ENCODE measurements at places on chromosomes 5 and 9.

- DNase-seq: peak; percentile 79
Measured at GRCh38 chr9:68560071-68560844, 19.6 kb upstream of the TMEM252 start.

- no peak for DNase-seq
Measured at GRCh38 chr9:133653638-133654037, 17.5 kb downstream of the DBH start.

- no peak for DNase-seq
Measured at GRCh38 chr5:136084698-136085097, 47.9 kb upstream of the SMAD5 start.

DNA sequence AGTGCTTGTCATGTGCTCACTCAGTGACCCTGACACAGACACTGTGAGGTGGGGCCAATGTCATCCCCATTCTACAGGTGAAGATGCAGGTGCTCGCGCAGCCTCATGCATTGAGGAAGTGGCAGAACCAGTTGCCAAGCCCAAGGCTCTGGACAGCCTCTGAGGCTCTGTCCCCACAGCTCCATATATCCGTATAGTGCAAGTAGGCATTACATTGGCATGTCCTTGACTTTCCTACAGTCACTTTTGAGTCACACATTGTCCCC is 58.8 kb upstream of the ANGPTL2 start:
- no peak for DNase-seq

DNA sequence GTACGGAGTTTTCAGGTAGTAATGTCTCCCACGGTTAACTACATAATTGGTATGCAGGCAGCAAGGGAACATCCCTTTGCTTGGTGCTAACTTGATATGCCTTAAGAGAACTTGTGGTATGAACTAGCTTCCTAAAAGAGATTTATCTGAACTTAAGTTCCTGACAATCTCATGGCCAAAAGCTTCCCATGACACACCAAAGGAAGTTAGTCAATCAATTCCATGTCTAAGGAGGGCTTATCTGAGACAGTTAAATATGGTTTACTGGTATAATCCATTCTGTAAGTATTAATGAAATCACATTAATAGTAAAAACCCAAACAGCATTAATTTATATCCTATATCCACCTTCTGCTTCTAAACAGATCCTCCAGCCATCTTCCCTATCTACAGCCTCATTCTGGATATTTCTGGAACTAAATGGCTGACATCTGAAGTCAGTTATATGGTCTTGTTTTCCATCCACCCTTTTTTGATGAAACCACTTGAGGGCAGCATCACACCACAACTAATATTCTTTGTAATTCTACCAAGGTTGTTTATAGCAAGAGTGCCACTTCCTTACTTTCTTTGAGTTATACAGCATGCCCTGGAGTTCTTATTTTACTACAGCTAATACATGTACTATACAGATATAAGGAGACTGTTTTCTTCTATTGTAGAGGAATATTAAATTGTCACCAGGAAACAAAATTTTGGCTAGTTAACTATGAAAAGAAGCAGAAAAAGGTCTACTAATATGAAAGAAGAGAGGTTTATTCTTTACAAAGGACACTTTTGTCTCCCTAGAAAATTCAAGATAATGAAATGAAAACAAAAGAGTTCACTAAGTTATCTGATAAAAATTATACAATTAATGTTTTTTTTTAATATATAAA is 34.7 kb downstream of the SHOC1 start:
- DNase-seq: peak; percentile 86

DNA sequence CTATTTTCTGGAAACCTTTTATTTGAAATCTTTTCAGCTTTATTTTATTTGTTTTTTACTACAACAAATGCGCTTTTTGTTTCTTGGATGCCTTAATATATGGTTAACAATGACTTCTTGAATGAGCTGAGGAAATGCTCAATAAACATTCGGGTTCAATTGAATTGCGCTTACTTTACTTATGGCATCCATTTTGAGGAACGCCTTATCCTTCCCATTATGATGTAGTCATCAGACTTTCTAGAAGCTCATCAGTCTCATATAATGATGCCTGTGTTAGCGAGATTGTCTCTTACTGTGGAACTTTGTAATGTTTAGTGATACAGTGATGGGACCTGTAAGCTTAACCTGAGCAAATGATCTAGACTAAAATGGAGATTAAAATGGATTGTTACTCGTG is 916 bp downstream of the SHLD3 start:
- peak; percentile 38 for DNase-seq

DNA sequence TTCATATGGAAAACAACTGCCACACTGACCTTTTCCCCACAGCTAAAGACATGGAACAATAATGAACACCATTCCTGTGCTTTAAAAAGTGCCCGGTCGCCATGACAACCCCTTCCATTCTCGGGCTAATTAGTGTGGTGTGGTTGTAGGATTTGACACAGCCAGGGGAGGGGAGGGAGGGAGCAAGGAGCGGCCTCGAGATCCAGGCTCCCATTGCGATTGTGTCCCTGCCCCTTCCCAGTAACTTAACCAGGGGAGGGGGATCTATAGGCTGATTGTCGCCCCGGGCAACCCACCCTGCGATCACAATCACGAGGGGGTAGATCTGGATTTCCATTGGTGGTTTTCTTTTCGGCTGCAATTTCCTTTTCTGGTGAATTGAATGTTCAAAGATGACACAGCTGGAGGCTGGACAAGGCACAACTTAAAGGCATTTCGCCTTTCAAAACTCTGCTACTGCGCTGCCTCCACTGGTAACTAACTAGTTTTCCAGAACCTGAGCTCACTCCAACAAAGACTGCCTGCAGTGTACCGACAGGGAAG is 96.7 kb upstream of the RETREG1 start:
- DNase-seq: no peak
